ENCODE measurements at places on chromosomes 3 and 15. TPM values are rescaled to one million over a fixed set of nuclear protein-coding genes. Genes with fewer than 3 reads are reported as not detected.

NRG4 gene
- total RNA-seq = not detected

GOLGA6D gene
- total RNA-seq = not detected

SAMMSON gene
- not detected for total RNA-seq

RCN2 gene
- total RNA-seq = 70.9 TPM

ABHD17C gene
- total RNA-seq = 4.6 TPM

DUOXA2 gene
- total RNA-seq = not detected

TNFAIP8L3 gene
- 44.4 TPM for total RNA-seq

PPP2R3A gene
- 5.5 TPM for total RNA-seq

MTMR10 gene
- total RNA-seq = 49.4 TPM

PP2D1 gene
- not detected for total RNA-seq

MRAS gene
- total RNA-seq = 3.5 TPM

BDH1 gene
- 4.2 TPM for total RNA-seq

POTEB2 gene
- not detected for total RNA-seq

PLSCR4 gene
- total RNA-seq = 43.8 TPM

MUC20 gene
- not detected for total RNA-seq

SELENOK gene
- total RNA-seq = 59.8 TPM

CNTN3 gene
- not detected for total RNA-seq

CYP8B1 gene
- total RNA-seq = not detected
